ENCODE measurements at places on chromosomes 16 and 17.

DNA sequence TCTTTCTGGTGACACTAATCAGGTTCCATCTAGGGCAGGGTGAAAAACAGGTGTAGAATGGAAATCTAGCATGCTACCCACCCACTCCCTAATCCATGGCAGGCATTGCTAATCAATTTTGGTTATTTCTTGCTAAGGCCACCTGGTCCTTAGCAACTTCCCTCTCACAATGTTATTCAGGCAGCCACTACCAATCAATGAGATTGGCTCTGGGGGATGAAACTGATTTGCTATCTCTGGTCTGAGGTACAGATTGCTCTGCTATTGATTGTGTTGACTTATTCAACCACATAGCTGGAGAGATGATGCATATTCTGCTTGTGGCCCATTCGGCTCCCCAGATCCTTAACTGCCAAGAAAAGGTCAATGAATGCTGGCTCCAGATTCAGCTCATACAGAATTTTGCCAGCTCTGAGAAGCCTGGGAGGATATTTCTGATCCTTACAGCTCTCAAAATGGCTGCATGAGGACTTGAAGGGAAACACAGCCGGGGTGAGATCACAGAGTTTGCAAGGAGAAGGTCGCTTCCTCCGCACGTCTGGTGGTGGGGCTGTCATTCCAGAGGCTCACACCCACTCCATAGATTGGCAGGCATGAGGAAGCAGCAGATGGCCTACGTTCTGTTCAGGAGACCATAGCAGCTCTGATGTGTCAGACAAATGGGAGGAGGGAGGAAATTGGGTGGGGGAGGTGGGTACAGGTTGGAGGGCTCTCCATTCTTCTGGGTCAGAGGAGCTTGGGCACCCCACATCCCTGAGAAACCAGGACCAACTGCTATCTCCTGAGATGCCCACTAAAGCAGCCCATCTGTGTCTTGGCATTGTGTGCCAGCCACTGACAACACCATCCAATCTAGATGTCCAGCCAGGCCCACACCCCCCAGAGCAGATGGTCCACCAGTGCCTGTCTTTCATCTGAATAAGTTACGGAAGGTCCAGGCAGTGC, 22.3 kb downstream of the SEZ6 start:
- no peak for DNase-seq

DNA sequence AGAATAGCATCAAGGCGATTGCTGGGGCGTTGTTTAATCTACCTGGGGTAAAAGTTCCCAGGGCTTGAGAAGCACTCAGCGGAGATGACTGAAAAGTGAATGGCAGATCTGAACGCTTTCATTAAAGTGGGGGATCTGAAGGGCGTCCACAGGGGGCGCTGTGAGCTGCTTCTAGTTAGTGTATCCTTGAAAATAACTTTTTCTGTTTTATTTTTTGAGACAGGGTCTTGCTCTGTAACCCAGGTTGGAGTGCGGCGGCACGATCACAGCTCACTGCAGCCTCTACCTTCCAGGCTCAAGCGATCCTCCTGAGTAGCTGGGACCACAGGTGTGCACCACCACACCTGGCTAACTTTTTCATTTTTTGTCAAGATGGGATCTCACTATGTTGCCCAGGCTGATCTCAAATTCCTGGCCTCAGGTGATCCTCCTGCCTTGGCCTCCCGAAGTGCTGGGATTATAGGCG, 360.4 kb downstream of the SEC14L1 start:
- no peak for DNase-seq

- no peak for DNase-seq
Observed at GRCh38 chr16:78128913-78129312, 29.5 kb downstream of the WWOX start.

GRCh38 chr17:16971458-16972338, at the start of gene TNFRSF13B:
TSS of gene TNFRSF13B (minus strand) at chr17:16972118. CDS start at chr17:16972075, 43 bp downstream.
- DNase-seq = no peak

- no peak for DNase-seq
Observed at GRCh38 chr16:66705790-66706505, 9.4 kb upstream of the CMTM4 start.

- peak; percentile 55 for DNase-seq
Observed at GRCh38 chr16:65024767-65025178, 97.1 kb downstream of the CDH11 start.

- DNase-seq = no peak
Observed at GRCh38 chr17:66143657-66144282, 48.2 kb downstream of the CEP112 start.

DNA sequence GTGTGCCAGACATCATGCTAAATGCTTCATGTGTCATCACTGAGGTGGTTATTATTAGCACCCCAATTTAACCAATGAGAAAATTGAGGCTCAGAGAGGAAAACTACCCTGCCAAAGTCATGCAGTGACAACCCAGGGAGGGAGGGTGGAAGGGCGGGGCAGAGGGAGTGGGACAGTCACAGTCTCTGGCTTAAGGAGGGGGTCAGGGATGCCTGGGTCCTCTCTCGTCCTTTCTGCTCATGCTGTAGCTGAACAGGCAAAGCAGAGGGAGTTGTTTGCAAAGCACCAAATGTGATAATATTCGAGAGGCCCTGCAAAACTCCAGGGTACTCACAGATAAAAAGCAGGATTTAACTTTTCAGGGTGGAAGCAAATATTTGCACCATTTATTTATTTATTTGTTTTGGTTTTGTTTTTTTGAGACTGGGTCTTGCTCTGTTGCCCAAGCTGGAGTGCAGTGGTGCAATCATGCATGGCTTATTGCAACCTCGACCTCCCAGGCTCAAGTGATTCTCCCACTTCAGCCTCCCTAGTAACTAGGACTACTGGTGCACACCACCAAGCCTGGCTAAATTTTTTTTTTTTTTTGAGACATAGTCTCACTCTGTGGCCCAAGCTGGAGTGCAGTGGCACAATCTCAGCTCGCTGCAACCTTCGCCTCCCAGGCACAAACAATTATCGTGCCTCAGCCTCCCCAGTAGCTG, 47.9 kb upstream of the NKD1 start:
- no peak for DNase-seq

DNA sequence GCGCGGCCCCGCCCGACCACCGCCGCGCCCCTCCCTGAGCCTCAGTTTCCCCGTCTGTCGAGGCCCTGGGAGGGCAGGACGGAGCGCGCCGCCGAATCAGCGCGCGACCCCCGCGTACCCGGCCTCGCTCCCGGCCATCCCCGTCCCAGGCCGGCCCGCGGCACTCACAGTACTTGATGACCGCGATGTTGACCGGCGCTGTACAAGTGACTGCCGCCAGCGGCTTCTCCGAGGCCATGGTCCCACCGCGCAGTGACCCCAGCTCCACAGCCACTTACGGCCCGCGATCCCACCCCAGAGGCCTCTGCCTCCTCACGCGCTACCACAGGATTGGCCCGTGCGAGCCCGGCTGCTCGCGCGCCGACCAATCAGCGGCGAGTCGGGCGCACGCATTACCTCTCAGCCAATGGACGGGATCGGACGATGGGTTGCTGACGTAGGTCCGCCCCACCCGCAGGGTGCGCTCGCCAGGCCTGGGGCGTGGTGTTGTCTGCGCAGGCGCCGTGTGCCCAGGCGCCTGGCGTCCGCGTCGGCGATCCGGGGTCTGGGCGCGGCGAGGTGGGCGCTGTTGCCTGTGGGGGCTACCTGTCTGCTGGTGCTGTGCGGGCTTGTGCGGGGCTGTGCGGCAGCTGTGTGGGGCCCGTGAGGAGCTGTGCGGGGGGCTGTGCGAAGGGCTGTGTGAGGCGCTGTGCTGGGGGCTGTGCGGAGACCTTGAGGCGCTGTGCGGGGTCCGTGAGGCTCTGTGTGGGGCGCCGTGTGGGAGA, at the start of gene MVD:
TSS of gene MVD (minus strand) at position 249 of the 764 bp plus-strand sequence. CDS start at position 238, 11 bp downstream.
- DNase-seq = peak; percentile 94

GRCh38 chr16:1275791-1276579, 20.1 kb downstream of the TPSD1 start:
- no peak for DNase-seq

DNA sequence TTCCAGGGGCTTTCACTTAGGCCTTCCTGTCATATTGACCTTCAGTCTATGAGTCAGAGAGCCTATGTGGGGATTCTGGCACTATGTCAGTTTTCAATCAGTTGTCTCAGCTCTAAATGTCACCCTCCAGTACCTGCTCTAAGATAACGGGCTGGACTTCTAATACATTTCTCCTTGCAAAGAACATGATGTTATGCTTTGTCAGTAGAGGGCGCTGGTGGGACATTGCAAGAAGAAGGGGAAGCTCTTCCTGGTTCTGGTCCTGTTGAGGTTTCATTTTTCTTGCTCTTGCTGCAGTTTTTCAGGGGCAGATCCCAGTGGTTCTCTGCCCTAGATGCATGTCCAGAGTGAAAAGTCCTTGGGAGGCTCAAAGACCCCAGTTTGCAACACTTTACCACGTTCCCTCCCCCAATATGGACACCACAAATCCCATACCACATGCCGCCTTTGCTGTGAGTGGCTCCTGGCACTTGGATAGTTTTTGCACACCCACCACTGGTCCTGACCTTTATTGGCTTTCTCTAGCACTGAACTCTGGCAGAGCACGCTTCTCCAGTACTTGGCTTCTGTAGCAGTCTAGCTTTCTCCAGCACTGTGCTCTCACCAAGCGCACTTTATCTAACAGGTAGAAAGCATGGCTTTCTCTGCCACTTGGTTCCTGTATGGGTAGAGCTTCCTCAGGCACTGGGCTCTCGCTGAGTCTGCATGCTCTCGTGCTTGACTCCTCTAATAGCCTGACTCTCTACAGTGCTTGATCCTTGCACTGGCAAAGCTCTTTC, 49.0 kb downstream of the BCL7C start:
- peak; percentile 52 for DNase-seq

- no peak for DNase-seq
Observed at GRCh38 chr16:6988846-6989245, 343.8 kb upstream of the RBFOX1 start.

DNA sequence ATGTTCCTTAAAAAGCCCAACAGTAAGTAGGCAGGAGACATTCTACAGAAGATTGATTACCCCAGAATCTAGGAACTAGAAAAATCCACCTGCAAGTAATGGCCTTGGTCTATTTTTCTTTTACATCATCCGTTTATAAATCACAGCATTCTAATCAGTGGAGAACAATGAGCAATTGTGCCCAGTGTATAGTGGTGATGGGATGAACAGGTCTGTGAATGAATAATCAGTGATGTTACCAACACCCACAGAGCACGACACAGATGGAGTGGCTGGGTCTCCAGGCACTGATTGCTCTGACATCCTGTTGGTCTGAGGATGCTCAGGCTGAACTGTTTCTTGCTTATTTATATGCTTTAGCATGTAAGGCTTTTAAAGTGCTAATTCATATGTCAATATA, 1251.2 kb upstream of the CDH8 start:
- no peak for DNase-seq

DNA sequence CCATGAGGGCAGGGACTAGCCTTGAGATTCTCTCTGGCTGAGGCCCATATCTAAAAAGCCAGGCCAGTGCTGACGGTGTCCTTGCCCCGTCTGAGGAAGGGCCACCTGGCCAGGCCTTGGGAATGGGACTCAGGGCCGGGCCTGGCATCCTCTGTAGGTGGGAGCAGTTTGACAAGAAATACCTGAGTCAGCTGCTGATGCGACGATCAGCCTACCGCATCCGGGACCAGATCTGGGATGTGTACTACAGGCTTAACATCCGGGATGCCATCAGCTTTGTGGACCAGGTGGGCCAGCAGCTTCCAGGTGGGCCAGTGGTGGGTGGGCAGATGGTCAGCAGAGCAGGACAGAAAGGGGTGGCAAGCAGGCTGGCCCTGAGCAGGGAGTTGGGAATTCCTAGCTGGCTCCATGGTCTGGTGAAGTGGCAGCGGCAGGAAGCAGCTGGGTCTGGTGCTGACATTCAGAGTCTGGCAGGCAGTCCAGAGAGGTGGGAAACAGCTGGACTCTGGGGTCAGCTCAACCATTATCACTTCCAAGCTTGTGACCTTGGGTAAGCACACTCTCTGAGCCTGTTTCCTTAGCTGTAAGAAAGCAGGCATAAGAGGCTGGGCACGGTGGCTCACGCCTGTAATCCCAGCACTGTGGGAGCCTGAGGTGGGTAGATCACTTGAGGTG, 9.5 kb downstream of the SLC9A5 start:
- no peak for DNase-seq

DNA sequence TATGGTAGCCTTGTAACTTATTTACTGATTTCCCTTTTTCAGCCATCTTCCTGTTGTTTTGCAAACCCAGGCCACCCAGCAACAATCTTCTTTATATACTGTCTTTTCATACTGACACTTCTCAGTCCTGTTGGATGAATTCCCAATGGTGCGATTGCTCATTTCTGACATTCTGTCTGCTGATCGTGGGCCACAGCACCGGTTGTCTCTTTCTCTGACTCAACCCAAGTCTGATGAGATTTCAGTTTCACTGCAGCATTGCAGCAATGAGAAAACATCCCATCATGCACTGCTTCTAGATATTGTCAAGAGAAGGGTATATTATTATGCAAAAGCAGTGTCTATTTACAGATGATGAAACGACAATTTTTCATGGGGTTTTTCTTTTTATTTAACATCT, 349.2 kb upstream of the HSBP1 start:
- no peak for DNase-seq

DNA sequence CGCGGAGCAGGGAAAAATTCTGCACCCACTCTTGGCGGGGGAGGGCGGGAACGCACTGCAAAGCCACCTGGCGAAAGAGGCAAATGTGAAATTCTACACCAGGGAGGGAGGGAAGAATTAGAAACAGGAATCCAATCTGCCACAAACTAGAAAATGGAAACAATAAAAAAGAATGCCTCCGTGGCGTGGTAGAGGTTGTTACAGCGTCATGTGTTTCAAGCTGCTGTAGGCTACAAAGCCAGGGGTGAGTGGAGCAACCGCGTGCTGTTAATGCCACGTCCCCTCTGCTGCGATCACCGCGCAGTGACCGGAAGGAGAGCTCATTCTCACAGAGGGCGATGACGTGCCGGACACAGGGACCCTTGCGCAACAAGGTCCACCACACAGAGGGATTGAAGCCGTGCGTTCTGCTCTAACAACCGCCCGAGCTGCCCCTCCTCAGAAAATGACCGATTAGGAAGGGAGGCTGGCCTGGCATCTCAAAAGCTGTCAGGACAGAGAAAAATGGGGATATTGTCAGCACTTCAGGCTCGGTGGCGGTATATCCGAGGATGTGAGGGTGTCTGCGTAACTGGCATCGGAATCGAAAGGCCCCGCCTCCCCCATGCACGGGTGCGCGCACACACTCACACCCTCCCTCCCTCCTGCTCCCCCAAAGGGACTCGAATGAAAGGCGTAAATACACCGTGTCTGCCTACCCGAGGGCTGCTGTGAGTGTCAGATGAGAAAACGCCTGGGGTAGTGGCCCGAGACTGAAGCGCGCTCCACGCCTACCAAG, 70.8 kb upstream of the TNRC6C start:
- peak; percentile 36 for DNase-seq

DNA sequence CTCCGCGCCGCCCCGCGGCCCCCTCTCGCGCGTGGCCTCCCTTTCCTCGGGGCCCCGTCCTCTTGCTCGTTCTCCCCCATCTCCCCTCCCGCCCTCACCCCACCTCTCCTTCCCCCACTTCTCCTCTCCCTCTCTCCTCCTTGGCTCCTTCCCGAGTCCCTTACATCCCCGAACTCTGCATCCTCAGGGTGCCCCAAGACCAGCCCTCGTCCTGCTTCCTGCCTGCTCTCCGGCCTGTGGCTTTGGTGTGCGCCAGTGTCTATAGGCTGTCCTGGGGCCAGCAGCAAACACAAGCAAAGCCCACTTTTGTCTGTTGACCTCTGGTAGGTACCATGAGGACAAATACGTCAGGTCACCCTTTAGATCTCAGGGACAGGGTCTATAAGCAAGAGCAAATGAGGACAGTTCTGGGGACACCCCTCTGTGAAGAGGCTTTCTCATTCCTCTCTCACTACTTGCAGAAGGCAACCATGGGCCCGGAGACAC, 284 bp upstream of the COPZ2 start:
- no peak for DNase-seq

- no peak for DNase-seq
Observed at GRCh38 chr16:69088684-69089083, 16.8 kb upstream of the HAS3 start.
